ENCODE measurements at places on chromosomes 1 and 21.

DNA sequence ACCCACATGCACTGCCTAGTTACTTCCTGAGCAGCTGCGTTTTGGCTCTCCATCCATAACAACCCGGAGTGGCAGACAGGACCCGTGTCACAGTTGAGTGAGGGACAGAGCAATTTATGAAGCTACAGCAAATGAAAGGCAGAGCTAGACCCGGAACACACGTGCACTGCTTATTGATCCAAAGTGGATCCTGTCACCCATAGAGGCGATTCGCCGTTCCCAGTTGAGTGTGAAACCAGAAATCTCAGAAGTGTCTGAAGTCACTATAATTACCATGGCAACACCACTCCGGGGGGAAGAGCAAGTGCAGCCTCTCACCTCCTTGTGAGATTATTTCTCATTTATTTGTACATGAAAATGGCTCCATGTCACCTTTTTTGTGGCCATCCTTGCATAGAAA lies 365.2 kb downstream of the DSCAM start:
- DNase-seq = no peak

GRCh38 chr1:8539683-8540082 lies 221.8 kb downstream of the SLC45A1 start:
- no peak for DNase-seq

- DNase-seq = no peak
These were observed 7.8 kb downstream of the VANGL2 start for GRCh38 chr1:160407839-160408801.

- no peak for DNase-seq
These were observed 9.1 kb downstream of the GBP7 start for GRCh38 chr1:89166705-89167104.

GRCh38 chr1:171596705-171597104 lies 25.3 kb upstream of the MYOCOS start:
- no peak for DNase-seq

DNA sequence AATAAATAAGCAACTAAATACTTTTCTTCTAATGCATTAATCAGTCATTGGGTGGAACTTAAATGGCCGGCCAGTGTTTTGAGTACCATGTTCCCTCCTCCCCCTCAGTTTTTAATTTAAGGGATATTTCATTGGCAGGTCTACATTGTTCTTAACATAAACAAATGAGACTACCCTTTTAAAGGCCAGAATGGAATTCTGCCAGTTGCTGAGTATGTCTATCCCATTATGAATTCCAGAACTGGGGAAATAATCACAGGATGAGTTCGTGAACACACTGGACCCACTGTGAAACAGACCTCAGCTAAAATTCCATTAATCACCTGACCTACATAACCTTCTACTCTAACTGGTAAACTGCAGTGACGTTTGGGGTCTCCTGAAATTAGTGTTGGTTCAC lies 305.5 kb upstream of the PKN2 start:
- DNase-seq = no peak

DNA sequence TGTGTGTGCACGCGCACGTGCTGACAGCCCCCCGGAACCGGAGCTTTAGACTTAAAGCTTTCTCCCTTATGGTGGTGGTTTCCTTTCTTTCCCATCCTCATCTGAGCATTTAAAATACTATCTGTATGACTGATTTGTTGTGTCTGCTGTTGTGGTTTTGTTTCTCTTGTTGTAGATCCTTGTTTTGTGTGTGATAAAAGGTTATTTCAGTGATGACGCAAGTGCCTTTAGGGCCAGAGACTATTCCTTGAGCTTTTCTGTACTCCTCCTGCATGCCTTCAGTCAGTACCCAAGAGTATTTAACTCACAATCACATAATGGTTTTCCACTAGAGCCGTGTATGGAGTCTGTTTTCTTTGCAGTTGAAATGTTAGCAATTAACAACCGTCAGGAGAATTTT lies 45.4 kb downstream of the LCA5L start:
- no peak for DNase-seq

DNA sequence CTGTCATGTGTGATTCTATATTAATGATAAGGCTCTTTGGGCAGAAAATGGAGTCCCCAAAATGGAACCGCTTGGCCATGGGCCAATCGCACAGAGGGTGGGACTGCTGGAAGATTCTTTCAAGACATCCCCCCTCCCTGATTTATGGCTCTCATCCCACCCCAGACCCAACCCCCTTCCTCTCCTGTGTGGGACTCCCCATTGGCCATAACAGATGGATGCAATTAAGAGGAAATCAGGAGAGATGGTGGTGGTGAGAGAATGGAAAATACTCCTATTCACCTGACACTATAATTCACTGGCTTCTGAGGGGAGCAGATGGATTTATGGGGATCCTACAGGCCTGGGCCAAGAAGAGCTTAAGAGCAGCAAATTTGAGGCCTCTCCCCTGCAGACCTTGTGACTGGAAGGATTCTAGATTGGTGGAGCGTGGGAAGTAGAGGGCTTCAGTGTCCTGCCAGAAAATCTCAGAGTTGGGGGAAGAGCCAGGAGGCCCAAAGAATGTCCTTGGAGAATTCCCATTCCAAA lies 1.7 kb downstream of the IGFN1 start:
- no peak for DNase-seq

GRCh38 chr1:168148916-168149315 lies 12.2 kb upstream of the GPR161 start:
- no peak for DNase-seq

DNA sequence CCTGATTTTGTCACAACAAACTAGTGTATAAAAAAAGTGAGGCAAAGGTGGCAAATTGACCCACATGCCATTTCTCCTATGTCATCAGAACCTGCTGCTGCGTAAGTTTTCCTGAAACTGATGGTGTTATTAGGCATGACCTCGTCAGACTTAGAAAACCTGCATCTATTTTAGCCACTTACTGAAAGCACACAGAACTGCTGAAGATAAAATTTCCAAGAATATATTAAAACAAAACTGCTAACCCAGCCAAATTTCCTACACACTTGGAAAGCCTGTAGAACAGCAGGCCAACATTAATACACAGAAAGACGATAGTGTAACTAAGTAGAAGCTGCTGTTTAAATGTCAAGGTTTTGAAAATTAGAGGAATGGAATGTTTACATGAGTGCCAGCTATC lies 674.5 kb upstream of the CXADR start:
- DNase-seq = no peak

DNA sequence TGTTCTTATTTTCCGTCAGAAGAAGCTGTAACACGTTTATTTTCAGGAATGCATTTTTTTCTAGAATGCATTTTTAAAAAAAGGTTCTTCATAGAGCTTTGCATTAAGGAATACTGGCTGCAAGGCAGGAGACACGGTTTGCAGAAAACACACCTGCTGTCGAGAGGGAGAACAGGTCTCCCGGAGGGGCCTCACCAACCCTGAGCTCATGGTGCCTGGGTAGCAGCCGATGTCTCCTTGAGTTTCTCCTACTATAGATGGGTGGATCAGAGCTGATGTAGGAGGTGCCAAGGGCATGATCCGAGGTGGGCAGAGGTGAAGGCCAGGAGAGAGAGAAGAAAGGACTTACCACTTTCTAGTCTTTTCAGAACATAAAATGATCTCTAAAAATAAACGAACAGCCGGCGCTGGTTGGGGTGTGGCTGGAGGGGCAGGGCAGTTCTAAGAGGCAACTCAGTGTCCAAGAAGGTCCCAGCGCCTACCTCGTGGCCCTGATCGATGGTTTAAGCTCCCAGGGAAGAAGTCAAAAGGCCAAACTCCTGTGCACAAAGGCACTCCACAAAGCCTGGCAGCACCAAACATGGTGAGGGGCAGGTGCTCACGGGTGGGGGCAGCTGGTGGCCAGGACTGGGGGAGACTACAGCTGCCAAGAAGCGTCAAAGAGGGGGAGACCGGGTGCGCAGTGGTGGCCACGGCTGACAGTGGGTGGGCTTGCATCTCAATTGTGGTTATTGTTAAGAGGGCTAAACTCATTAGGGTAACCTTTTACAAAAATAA lies 12.2 kb downstream of the MORN1 start:
- no peak for DNase-seq

DNA sequence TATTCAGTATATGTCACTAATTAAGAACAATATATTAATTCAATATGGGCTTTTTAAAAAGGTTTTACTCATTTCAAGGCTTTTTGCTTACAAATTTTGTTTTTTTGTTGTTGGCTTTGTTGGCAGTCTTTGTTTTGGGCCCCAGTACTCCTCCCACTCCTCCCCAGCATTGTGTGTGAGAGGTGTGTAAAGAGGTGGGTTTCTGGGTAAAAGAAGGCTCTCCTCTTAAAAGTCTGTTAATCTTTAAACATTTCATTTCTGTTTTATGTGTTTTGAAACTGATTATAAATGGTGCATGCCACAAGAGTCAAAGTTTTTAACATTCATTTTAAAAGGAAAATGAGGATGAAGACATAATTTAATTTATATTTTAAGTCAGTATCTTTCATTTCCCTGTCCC lies 79.6 kb downstream of the SASS6 start:
- no peak for DNase-seq

DNA sequence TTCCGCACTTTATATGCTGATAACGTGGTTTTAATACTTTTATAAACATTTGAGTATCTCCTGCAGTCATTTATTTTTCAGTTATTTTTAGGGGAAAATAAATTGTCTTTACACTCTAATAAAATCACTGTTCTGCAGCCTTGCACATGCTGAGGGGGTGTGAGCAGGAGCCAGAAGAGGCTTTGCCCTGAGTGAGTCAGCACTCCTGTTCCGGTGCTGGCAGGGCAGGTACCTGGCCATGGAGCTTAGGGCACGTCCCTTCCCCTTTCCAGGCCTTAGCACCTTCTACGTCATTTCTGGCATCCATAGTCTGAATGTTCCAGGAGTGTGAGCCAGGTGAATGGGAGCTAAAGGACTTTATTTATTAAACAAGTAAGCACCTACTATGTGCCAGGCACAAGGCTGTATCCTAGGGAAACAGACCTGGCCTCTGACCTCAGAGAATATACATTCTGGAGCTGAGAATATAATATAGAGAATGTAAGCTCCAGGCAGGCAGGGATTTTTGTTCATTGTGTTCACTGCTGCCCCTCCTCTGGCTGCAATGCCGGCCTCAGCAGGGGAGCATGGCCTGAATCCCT lies 402.9 kb downstream of the PTPRU start:
- no peak for DNase-seq

DNA sequence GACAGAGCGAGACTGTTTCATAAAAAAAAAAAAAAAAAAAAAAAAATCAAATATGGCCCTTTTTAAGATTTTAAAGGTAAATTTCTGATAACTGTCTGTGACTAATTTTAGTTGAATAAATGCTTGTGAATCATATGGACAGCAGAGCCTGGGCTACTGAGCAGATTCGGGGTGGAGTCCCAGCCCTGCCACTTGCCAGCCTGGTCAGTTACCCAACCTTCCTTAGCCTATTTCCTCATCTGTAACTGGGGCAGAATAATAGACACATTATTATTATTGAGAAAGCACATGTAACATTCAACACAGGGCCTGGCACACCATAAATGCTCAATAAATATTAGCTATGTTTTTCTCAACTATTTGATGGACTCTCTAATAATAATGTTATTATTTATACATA lies 11.2 kb upstream of the H3-3A start:
- DNase-seq = no peak

DNA sequence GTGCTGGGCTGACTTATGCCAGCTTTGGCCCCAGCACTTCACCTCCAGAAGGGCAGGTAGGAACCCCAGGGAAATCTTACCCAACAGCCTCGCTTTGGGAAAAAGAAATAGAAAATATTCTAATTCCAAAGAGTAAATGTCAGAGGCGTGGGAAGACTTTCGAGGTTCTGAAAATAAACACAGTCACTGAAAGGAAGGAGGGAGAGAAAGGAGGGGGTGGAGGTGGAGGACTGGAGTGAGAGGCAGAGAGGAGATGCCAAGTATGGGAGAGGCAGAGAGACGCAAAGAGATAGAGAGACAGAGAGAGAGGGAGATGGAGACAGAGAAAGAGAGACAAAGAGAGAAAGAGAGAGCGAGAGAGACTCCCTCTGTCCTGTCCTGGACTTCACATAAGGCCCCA lies 395.0 kb downstream of the PTPRU start:
- DNase-seq = no peak

DNA sequence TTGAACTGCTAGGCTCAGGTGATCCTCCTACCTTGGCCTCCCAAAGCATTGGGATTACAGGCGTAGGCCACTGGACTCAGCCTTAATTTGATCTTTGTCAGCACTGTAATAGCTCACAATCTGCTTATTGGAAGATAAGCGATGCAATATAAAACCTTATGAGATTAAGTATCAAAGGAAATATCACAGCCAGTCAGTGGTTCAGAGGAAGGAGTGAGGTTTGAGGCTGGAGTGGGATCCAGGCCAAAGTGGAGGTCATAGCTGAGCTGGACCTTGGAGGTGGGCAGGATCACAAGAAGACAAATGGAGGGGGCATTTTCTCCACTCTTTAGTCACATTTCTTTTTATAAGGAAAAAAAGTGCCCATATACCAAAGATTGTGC lies 228.5 kb downstream of the RHOU start:
- no peak for DNase-seq

GRCh38 chr1:202804126-202804525 lies 4.1 kb downstream of the KDM5B start:
- no peak for DNase-seq

DNA sequence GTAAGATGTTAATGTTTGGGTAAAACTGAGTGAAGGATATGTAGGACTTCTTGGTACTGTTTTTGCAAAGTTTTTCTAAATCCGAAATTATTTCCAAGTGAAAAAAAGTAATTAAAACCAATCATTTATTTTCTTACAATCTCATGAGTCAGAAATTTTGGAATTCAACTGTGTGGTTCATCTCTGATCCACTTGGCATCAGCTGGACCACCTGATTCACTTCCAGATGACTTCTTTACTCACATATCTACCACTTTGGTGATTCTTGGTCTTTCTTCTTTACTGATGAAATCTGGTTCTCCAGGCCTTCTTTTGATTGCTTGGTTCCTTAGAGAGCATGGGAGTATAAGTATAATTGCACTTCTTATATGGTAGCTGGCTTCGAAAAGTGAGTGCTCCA lies 254.9 kb upstream of the CACYBP start:
- no peak for DNase-seq

GRCh38 chr1:157776971-157777391 lies at the start of gene FCRL2:
TSS of gene FCRL2 (minus strand) at chr1:157777132. CDS start at chr1:157777073, 59 bp downstream.
- no peak for DNase-seq

- DNase-seq = no peak
These were observed 63.2 kb downstream of the ITPKB start for GRCh38 chr1:226675715-226676357.

DNA sequence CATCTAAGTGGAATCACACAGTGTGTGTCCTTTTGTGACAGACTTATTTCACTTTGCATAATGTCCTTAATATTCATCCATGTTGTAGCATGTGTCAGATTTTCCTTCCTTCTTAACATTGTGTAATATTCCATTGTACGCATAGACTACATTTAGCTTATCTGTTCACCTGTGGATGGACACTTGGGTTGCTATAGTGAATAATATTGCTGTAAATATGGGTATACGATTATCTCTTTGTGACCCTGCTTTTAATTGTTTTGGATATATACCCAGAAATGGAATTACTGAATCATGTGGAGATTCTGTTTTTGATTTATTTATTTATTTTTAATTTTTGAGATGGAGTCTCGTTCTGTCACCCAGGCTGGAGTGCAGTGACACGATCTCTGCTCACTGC lies 63.0 kb upstream of the ATP5PO start:
- no peak for DNase-seq
